Activated T-helper 1 cell treated with Interleukin-2 at 50 U/mL for 16 hours (primary cell): ENCODE measurements at places on chromosomes 5 and 9.

DNA sequence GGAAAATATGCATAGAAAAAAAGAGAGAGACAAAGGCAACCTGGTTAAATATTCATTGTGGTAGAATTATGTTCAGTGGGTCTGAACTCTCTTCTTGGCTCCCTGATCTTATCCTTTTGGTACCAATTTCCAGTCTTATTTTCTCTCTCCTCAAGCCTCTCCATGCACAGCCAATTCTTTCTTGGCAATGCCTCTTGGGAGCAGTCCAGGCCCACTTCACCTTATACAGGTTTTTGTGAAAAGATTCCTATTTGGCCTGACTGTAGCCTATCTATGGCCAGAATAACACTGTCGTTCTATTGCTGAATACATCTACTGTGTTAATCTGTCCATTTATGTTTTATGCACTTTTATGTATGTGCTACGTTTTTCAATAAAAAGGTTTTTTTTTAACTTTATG lies 2.7 kb downstream of the ELOVL7 start:
- DNase-seq = no peak

- DNase-seq = no peak
Measured at GRCh38 chr9:130110166-130110565, 56.5 kb downstream of the GPR107 start.

DNA sequence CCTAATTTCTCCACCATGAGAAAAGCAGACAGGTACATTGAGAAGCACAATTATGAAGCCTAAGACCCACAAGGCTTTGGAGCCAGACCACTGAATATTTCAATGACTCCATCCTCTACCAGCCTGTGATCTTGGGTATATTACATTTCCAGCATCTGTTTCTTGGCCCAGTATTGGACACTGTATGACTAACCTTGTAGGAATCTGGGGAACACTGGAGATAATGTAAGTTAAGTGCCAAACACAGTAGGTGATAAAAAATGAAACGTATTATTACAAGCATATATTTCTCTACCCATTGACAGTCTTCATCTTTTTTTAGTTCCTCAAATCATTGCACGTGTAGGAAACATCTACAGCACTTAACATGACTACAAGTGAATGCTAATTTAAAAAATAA lies 28.6 kb upstream of the FEM1C start:
- no peak for DNase-seq

DNA sequence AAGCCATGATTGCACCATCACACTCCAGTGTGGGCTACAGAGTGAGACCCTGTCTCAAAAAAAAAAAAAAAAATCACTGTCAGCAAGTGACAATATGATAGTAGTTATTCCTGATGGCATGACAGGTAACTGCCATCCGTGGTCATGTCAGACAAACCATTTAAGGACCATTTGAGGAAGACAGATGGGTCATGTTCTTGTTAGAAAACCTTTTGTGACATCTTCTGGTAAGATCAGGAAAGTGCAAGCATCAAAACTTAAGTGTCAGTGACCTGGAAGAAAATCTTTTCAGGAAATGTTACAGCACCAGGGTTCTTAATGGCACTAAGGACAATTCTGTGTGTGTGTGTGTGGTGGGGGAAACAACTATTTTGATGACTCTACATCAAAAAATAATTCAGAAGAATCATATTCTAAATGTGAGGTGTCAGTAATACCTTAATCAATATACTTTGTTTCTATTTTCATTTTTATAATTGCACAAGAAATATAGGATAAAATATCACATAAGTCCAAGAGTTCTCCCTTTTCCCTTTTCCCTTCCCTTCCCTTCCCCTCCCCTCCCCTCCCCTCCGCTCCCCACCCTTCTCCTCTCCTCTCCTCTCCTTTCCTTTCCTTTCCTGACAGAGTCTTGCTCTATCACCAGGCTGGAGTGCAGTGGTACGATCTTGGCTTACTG lies 17.8 kb downstream of the SLC38A9 start:
- DNase-seq = no peak

GRCh38 chr9:131943351-131943841 lies 136.3 kb downstream of the MED27 start:
- no peak for DNase-seq

- DNase-seq = no peak
Measured at GRCh38 chr5:78781611-78782286, 133.2 kb upstream of the LHFPL2 start.

DNA sequence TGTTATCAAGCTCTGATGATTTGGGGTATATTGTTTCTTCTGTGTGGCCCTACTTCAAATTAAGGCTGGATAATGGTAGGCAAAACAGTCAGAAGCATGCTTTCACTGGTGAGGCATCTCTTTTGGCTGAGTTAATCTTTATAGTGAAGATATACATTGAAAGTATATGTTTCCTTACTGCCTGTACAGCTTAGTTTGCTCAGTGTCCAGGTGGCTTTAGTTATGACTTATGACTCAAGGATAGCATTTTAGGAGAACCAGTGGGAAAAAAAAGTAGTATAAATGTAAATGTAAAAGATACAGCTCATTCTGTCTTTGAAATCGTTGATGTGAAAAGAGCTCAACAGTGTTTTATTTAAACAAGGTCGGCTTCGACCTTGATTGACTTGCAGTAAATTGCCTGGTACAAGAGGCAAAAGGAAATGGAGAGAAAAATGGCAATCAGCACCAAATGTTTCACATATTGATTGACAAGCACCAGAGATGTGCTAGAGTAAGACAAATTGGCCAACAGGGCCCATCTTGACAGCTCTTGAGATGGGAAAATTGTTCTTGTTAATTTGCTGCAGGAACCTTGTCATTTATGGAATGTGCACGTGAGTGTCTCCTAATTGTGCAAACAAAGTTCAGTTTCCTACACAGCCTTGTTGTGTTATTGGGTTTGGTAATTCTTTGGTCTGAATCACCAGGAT lies 447.4 kb upstream of the WWC1 start:
- DNase-seq = no peak

GRCh38 chr9:108521063-108521590 lies 334.7 kb downstream of the ACTL7B start:
- DNase-seq = no peak

- peak; percentile 26 for DNase-seq
Measured at GRCh38 chr5:88690409-88691229, 192.4 kb downstream of the MEF2C start.

DNA sequence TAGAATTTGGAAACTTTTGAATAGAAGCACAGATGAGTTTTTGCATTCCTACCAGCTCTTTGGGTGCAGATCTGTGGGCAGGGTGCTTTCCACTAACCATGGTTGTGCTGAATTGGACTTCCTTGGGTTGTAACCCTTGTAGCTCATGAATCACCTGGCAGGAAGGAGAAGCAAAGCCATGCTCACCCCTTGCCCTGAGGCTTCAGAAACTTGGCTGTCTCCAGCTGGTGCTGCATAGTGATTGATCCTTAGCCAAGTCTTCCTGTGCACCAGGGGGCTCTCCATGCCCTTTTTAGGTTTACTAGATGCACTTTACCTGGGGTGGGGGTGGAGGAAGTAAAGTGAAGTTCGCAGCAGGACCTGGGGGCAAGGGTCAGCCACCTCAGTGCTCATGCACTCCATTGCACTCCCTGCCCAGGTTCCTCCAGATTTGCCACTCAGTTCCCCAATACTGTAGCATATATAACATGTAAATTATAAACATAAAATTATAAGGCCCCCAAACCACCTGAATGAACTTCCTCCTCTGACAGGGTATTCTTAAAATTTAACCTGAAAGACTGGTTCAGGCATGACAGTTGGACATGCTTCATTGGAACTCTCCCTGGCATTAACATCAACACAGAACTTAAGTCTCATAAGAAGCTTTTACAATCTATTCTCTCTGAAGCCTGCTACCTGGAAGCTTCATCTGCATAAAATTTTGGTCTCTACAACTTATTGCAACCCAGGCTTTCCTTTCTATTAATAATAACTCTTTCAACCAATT lies 25.8 kb upstream of the IFNA14 start:
- DNase-seq = no peak

DNA sequence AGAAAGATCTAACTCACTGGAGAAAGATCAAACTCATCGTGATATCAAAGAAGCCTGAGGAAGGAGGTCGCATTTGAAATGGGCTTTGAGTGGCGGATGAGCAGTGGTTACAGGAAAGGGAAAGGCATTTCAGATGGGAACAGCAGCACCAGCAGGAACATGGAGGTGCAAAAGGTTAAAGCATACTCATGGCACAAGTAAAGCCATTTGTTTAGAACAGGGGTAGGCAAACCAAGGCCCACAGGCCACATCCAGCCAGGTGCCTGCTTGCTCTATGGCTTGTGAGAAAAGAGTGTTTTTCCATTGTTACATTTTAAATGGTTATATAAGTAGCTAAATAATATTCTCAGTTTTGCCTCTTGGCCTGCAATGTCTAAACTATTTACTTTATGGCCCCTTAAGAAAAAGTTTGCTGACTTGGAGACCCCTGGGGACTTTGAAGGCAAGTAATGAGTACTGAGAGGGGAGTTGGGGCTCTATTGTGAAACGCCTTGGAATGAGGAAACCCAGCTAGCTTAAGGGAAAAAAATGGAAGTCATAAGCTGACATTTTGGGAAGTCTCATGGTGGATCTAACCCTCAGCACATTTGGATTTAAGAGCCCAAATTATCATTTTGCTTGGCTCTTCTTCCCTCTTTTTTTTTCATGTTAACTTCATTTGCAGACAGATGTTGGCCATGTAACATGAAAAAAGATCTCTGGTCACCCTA lies 211.1 kb downstream of the NR3C1 start:
- no peak for DNase-seq

DNA sequence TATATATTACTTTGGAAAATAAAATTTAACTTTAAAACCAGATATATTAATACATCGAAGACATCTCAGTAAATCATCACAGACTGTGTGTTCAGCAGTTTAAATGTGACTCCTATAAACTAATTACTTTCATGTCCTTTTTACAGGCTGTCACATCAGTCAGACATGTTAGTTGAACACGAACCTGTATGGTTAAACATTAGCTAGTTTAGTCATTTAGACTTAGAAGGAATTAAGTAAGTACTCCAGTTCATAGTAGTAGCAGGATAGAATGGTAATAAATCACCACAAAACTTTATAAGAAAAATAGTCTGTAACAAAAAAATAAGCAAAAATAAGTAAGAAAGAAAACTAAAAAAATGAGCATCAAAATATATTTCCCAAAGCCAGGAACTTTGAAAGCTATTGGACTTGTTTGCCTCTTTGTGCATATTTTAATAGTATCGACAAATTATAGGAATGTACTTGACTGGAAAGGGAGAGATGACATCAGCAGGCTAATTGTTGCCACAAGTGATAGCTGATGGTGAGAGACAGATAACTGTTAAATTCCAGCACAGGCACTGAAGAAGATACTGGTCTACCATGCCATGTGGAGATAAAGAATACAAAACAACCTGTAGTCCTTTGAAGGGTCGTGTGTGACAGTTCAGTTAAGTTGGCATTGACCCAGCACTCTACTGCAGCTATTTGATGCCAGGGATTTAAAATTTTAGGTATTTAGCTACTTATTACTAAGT lies 83.9 kb downstream of the RIC1 start:
- DNase-seq = no peak

DNA sequence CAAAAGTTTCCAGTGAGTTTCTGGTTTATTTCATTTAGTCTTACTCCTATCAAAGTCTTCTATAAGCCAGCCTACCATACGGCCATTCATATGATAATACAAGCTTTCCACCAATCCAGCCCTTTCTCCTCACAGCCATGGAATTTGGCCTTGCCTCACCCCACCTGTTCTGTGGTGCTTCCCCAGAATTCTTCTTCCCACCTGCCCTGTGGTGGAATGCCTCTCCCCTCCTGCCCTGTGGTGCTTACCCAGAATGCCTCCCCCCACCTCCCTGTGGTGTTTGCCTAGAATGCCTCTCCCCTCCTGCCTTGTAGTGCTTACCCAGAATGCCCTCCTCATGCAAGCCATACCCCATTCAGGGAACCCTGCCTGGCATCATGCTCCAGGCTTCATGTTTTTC lies 90.3 kb upstream of the APC start:
- no peak for DNase-seq

GRCh38 chr5:12772276-12772675 lies 868.0 kb upstream of the CTNND2 start:
- DNase-seq = no peak

- no peak for DNase-seq
Measured at GRCh38 chr5:124961521-124961920, 215.1 kb upstream of the ZNF608 start.

DNA sequence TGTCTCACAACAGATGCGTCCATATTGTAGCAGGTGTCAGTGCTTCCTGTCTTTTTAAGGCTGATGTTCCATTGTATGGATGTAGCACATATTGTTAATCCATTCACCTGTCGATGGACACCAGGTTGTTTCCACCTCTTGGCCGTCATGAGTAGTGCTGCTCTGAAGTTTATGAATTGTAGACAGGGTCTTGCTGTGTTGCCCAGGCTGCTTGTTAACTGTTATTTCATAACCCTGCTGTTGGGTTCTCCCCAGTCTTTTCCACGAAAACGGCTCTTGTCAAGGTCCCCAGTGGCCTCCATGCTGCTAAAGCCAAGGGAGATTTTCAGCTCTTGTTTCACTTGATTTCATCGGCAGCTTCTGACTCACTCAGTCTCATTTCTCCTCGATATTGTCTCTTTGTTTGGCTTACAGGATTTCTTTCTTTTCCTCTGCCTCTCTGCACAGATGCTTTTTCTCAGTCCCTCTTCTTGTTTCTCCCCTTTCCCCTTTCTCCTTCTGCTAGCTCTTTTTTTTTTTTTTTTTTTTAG lies 12.1 kb upstream of the PSD2 start:
- no peak for DNase-seq

- DNase-seq = no peak
Measured at GRCh38 chr9:80797101-80797829, 892.1 kb downstream of the TLE1 start.

GRCh38 chr5:575636-576035 lies 36.5 kb upstream of the CEP72 start:
- no peak for DNase-seq

DNA sequence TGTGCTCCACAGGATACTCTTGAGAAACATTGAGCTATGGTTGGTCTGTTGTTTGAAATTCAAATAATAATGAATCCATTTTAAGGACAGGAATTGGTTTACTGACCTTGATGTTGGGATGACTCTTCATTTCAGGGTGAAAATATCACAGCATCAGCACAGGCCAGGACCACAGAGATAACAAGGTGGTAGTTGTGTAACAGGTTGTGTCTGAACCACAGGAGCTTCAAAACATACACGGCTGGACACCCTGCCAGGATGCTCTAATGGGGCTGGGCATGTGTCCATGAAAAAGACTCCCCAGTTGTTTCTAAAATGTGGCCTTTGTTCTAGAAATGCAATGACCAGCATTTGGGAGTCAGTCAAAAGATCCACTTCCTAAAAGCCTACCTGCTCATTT lies 69.8 kb downstream of the ACO1 start:
- no peak for DNase-seq

GRCh38 chr5:58074222-58074621 lies 385.7 kb downstream of the PLK2 start:
- no peak for DNase-seq

DNA sequence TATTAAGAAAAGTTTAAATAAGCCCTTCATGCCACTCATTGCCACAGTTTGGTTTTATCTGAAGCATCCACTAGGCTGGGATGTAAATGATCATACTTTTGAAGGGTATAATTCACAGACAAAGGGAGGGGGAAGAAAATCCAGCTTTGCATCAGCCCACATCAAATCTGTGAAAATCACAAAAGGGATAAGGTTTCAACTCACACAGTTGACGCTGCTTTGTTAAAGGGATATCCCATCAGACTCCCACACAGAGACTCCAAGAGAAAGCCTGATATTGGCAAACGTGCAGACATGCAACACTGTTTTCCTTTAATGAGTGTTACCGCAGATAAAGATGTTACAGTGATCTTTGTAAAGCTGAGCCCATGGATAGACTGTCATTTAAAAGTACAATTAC lies 602.9 kb downstream of the TLE1 start:
- DNase-seq = no peak

GRCh38 chr9:72618811-72619210 lies 97.4 kb downstream of the TMC1 start:
- DNase-seq = no peak
